ENCODE measurements at places on chromosomes 5 and 9.

GRCh38 chr9:127183814-127184582, 61.6 kb upstream of the ANGPTL2 start:
- DNase-seq: no peak

DNA sequence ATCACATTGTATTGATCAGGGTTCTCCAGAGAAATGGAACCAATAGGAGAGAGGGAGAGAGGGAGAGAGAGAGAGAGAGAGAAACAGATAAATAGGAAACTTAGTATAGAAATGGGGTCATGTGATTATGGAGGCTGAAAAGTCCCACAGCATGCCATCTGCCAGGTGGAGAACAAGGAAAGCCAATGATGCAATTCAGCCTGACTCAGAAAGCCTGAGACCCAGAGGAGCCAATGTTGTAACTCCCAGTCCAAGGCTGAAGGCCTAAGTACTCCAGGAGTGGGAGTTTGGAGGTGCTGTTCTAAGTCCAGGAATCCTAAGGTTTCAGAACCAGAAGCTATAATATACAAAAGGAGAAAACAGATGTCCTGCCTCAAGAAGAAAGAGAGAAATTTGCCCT, 48.4 kb upstream of the ISOC1 start:
- no peak for DNase-seq

- DNase-seq: no peak
These were observed 29.7 kb downstream of the SLC25A25 start for GRCh38 chr9:128097543-128098296.

DNA sequence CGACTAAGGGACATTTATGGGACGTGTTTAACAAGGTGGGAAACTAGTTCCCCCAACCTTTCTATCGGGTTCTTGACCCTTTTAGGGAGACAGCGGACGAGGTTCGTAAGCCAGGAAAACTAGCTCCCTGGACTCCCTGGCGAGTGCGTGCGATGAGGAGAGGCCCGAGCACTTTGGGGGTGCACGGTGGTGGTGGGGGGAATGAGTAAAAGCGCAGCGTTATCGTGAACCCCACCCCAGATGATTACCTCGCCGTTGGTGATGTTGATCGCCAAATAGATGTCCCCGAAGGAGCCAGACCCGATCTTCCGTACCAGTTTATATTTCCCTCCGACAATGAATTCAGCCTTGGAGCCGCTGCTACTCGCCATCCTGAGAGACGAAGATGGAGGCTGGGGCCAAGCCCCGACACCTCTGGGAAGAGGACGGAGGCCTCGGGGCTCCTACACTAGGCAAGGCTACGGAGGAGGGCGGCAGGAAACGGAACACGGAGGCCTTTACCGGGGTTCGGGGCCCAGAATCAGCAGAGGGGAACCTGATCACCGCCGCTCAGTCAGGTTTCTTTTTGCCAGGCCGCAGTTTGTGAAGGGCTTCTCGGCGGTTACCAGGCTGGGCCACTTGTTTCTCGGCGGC, 529 bp downstream of the CSNK1A1 start:
- DNase-seq: peak; percentile 65

- DNase-seq: no peak
These were observed 78.4 kb downstream of the GLDC start for GRCh38 chr9:6567140-6567591.

All from hematopoietic multipotent progenitor cell treated with erythropoietin and hydrocortisone succinate and interleukin-3 and kit ligand, for 17 days (in vitro differentiated cells).